NCI-H1105 treated with DMSO at 0.1 percent for 48 hours (cell line): ENCODE measurements at places on chromosomes 4 and X.

DNA sequence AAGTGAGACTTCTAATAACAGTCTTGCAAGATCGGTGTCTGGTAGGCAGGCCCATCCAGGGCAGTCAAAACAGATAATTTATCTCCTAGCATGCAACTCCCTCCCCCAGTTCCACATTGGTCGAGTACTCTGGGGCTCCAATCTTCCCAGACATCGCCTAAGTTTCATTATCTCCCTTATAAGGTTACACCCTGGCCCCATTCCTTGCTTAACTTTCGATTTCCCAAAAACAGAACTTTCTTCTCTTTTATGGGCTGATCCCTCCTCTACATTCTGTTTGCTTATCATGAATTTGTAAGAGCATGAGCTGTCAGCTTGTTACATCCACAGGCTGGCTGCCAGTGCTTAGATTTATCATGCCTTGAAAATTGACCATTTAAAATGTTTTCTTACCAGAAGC is 471.3 kb downstream of the TECRL start:
- DNase-seq: no peak

- no peak for DNase-seq
These were observed 991.6 kb downstream of the FAT4 start for GRCh38 chr4:126306152-126306869.

DNA sequence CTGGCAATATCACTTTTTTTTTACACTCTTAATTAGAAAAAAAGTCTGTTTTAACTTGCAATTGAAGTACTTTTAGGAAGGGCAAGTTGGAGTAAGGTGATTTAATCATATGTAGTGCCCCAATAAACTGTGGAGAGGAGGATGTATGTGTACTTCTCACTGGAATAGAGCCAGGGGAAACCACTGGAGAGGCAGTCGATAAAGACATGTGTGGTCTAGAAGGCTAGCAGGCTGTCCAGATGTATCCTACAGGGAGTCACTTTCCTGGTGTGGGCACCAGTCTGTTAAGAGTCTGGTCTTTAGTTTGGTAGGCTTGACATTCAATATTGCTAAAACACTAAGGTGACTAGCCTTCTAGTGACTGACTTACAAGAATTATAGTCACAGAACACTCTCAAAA is 9.6 kb upstream of the SGMS2 start:
- no peak for DNase-seq

GRCh38 chrX:7889680-7890079 is 37.5 kb downstream of the PNPLA4 start:
- DNase-seq: no peak

- no peak for DNase-seq
These were observed 2.2 kb downstream of the USO1 start for GRCh38 chr4:75726577-75726976.

DNA sequence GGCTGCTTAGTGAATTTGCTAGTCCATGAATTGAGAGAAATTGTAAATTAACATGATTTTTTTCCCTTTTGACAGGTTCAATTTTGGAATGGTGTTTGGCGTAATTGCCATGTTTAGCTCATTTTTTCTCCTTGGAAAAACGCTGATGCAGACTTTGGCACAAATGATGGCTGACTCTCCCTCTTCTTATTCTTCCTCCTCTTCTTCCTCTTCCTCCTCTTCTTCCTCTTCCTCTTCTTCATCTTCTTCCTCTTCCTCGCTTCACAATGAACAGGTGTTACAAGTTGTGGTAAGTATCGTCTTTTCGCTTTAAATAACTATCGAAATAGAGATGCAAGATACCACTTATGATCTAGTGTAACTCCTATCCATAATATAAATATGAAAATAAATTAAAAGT is 5.7 kb downstream of the MBTPS2 start:
- DNase-seq: no peak

DNA sequence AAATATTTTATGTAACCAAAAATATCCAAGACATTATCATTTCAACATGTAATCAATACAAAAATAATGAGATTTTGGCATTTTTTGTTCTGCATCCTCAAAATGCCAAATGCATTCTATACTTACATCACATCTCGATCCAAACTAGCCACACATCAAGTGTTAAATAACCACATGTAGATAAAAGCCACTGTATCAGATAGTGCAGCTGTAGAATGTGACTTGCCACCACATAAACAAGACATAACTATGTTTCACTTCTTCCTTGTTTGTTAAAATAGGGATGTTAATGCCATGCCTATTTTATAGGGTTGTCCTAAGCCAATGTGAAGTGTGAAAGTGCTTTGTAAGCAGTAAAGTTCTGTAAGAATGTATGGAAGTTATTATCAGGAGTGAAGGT is 20.9 kb downstream of the INTS6L start:
- no peak for DNase-seq
